GDM1 (cell line): ENCODE measurements at places on chromosomes 1 and 21.

GRCh38 chr1:6218375-6219164, 12.7 kb downstream of the RNF207 start:
- no peak for DNase-seq

DNA sequence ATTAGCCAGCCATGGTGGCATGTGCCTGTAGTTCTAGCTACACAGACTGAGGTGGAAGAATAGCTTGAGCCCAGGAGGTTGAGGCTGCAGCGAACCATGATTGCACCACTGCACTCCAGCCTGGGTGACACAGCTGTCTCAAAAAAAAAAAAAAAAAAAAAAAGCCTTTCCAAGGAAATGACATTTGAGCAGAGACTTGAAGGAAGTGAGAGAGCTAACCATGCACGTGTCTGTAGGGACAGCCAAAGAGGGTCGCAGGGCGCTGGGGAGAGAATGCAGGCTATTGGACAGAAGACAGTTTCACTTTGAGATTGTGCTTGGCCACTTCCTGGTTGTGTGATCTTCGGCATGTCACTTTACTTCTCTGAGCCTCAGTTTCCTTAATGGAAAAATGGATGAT, 6.8 kb downstream of the HCRTR1 start:
- no peak for DNase-seq

DNA sequence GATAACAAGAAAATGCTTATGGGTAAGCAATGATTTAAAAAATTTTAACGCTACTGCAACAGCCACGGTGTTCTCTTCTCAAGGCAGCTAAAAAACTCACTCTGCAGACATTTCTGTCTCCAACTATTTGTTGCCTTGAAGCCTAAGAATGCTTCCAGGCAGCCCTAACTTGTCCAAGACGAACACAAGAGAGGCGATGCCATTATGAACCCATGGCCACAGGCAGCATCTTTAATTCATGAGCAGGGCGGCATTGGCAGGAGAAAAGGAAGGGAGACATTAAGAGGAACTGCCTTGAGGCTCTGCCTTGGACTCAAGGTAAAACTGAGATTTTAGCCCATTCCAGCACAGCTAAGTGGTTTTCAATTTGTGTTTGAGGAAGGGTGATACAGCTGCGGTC, 67.5 kb downstream of the KCND3 start:
- no peak for DNase-seq

DNA sequence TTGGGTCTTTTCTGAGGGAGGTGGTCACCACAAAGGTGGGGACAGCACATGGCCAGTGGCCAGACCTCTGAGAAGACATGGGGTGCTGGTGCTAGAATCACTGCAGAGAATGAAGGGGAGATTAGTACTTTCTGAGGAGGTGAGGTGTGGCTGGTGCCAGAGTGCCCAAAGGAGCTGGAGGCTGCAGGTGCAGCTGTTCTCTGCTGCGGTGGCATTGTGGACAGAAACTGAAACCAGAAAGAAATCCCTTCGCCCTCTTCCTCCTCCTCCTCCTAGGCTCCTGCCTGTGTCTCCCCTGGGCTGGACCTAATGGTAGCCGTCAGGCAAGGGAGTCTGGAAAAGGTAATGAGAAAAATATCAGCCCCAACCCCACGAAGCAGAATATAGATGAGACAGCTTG, 261.7 kb downstream of the TM2D1 start:
- DNase-seq, result no peak

DNA sequence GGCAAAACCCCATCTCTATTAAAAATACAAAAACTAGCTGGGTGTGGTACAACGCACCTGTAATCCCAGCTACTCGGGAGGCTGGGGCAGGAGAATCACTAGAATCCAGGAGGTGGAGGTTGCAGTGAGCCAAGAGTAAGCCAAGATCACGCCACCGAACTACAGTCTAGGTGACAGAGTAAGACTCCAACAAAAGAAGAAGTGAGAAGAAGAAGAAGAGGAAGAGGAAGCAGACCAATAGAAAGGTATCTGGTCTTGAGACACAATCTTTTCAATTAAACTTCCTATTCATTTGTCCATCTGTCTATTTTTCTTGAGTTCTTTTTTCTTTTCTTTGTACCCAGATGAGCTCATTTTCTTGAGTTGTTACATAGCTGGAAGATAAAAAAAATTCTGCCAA, 55.7 kb upstream of the ACADM start:
- DNase-seq, result no peak

DNA sequence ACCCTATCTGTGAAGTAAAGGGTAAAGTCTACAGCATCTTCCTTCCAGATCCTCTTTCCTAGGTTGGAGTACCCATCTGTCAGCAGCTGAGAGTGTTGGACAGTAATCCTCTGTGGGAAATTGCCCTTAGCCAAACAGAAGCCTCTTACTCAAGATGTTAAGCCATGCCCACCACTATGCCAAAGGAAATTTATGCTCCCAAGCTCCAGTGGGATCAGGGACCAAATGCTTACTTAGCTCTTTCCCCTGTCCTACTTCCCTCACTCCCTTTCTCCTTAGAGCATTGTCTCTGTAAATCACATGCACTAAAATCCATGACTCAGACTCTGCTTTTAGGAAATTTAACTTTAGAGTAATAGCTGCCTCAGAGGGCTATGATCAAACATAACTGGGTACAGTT, 254.0 kb downstream of the BRINP2 start:
- DNase-seq, result no peak

DNA sequence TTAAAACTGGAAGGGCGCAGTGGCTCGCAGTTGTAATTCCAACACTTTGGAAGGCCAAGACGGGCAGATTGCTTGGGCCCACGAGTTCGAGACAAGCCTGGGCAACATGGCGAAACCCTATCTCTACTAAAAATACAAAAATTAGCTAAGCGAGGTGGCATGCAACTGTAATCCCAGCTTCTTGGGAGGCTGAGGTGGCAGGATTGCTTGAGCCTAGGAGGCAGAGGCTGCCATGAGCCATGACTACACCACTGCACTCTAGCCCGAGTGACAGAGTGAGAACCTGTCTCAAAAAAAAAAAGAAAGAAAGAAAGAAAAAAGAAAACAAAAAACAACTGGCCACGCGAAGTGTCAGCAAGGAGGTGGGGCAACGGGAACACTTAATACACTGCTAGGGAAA, 6.3 kb downstream of the UBE2G2 start:
- no peak for DNase-seq

- DNase-seq, result no peak
Observed at GRCh38 chr21:32322676-32323075, 24.0 kb downstream of the MRAP start.

GRCh38 chr1:53317646-53318539, 10.0 kb downstream of the LRP8 start:
- DNase-seq, result no peak

DNA sequence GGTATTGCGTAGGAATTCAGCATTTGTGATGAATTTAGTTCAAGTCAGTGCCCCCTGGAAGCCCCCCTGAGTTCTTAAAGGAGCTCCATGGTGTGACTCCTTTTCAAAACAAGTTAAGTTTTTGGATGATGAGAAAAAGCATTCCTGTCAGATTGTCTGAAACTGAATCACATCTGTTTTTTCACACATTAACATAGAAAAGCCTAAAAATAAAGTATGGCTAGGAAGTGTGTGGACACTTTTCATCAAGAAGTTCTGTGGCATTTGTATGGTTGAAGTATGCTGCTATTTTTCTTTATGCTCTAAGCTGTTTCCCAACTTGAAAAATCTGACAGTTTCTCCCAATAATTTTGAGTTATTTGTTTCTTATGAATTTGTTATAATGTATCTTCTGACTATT, 33.7 kb downstream of the PRDM2 start:
- DNase-seq, result no peak

DNA sequence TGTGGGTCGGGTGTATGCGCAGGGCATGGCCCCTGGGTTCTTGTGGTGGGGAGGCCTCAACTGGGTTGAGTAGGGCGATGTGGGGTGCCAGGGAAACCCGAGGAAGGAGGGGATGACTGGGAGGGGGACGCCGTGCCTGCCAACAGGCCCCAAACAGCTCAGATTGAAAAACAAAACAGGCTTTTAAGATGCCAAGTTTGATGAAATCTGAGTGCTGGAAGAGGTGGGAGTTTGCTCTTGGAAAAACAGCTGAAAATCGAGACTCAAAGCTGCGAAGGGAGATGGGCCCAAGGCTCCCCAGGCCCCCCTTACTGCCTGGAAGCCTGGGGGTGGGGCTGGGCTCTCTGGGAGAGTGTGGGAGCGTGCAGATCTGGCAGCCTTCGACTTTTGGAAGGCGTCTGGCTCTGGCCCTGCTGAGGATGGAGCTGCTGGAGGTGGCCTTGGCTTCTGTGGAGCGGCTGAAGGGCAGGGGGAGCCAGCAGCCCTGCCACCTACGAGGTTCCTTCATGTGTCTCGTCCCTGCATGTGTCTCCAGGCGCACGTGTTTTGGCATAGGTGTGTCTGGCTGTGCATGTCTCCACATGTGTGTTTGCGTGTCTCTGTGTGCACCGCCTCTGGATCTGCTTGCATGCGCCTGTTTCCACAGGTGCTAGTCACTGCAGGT, 33.3 kb downstream of the PTPRF start:
- DNase-seq, result no peak

GRCh38 chr1:56417646-56418045, 161.7 kb downstream of the PLPP3 start:
- DNase-seq, result no peak

DNA sequence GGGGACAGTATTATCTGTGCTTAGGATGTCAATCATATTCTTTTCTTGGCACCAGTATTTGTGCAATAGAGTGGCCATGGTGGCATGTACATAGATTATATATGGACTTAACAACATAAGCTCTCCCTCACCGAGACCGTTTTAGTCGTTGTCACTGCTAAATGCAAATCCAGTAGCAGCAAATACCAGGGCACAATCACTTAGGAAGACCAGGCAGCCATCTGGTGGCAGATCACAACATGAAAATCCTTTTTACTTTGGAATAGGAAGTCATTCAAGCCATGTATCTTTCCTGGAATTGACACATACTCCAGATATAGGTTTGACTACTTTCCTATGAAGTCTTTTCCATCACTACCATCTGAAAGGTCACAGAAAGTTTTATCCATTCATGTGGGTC, 53.2 kb upstream of the C1orf87 start:
- DNase-seq, result no peak

DNA sequence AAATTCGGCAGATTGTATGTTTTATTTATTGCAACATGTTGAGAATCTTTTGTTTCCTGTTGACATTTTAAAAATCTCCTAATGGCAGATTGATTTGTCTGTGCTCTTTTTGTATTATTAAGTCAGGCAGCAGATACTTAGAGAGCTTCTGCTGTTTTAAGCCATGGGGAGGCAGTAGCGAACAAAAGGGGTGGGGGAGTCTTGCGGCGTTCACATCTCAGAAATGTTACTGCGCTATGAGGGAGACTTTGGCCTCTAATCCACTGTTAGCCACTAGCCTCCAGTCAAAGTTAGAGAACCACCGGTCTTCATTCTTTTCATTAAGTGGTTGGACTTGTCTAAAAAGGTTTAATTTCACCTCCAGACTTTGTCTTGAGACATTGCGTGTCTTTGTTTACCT, 93.6 kb downstream of the DYRK1A start:
- DNase-seq, result no peak

DNA sequence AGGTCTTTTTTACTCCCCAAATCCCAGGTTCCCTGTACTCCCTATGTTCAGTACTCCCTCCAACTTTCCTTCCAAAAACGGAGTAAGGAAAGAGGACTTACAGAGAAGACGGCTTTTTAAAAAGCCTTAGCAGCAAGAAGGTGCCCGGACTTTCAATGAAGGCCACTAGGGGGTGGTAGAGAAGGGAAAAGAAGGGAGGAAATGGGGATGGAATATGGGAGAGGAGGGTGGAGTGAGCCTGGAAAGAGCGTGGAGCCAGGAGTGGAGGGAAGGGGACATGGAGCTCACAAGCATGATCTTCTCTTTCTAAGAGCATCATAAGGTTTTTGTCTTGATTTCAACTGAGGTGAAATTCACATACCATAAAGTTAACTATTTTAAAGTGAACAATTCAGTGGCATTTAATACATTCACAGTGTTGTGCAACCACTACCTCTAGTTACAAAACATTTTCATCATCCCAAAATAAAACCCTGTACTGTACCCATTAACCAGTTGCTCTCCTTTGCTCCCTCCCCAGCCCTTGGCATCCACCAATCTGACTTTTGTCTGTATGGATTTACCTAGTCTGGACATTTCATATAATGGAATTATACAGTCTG, 129.9 kb downstream of the ZNF281 start:
- no peak for DNase-seq

- DNase-seq, result no peak
Observed at GRCh38 chr1:104987210-104987609, 1237.5 kb downstream of the AMY1C start.

- no peak for DNase-seq
Observed at GRCh38 chr21:46152927-46153246, 2.5 kb downstream of the FTCD start.

- no peak for DNase-seq
Observed at GRCh38 chr21:25911730-25912401, 177.1 kb downstream of the GABPA start.

DNA sequence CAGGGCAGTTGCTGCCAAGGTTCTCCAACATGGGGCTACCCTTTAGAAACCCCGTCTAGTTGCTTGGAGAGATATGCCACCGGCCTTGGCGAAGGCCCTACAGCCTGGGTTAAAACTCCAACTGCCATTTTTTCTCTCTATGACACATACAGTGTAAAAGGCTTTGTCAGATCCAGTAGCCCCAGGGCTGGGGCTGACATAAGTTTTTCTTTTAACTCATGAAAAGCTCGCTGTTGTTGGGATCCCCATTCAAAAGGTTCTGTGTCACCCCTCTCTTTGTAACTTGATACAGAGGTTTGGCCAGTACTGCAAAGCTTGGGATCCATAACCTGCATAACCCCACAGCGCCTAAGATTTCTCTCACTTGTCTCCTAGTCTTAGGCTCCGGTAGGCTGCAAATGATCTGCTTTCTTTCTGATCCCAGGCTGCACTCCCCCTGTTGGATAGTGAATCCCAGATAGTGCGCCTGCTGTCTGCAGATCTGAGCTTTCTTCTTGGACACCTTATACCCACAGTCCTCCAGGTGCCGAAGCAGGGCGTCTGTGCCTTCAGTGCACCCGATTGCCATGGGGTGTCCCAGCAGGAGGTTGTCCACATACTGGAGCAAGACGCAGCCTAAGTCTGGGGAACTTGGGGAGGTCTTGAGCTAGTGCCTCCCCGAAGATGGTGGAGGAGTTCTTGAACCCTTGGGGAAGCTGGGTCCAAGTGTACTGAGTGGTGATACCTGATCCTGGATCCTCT, 406.2 kb downstream of the TGFB2 start:
- DNase-seq, result no peak

DNA sequence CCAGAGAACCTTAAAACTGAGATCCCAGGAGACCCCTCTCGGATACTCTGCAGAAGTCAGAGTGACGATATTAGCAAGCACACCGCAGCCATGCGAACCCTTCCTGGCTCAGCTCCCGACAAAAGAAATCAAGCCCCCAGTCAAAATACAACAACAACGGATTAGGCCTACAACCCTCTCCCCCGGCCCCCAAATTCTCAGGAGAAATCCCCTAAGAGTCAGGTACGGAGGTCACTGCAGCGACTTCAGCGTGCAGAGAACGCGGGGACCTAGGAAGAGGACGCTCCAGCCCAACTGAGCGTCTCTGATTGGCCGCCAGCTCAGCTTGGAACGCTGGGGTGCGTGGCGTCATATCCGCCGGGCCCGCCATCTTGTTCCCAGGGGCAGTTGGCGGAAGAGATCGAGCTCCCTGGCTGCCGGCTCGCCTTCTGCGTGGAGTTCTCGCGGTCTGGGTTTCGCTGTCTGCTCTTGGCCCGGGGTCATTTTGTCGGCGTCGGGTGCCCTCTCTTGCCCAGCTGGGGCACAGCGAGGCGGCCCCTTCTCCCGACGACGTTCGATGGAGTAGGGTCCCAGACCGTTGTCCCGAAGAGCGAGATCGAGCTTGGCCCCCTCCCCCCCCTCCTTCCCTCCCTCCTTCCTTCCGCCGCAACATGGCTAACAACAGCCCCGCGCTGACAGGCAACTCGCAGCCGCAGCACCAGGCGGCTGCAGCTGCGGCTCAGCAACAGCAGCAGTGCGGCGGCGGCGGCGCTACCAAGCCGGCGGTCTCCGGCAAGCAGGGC, at the start of gene PRPF38B:
Gene PRPF38B, plus strand, starts transcription at position 369 of the 782 bp plus-strand sequence. Its CDS starts 282 bp downstream, at position 651.
- peak; percentile 91 for DNase-seq
